Activated CD8-positive, alpha-beta memory T cell treated with anti-CD3 and anti-CD28 coated beads, Interleukin-2, amount 10 ng/mL, durations not matched to agents 7 days and 5 days (primary cell): ENCODE measurements at places on chromosomes 7 and 10. TPM values are rescaled to one million over a fixed set of nuclear protein-coding genes. Genes with fewer than 3 reads are reported as not detected.

The GJD4 gene
- not detected for total RNA-seq

The PRPS1L1 gene
- total RNA-seq, result not detected

The MRLN gene
- not detected for total RNA-seq

The KIAA1549 gene
- 1.1 TPM for total RNA-seq

The PLPP4 gene
- not detected for total RNA-seq

The ZNF853 gene
- total RNA-seq, result 1.3 TPM

The HMX2 gene
- total RNA-seq, result not detected

The IFIT3 gene
- 151 TPM for total RNA-seq

The HOXA7 gene
- total RNA-seq, result not detected

The MOGAT3 gene
- total RNA-seq, result not detected

The BICC1 gene
- total RNA-seq, result not detected

The NANOS1 gene
- total RNA-seq, result 0.23 TPM

The NPTX2 gene
- not detected for total RNA-seq
